ENCODE measurements at places on chromosomes 7 and 10. TPM values are rescaled to one million over a fixed set of nuclear protein-coding genes. Genes with fewer than 3 reads are reported as not detected.

The MORN4 gene
- total RNA-seq: 21.1 TPM

The DRGX gene
- not detected for total RNA-seq

The HGF gene
- total RNA-seq: not detected

The INA gene
- total RNA-seq: 6.2 TPM

All from progenitor cell of endocrine pancreas (in vitro differentiated cells).